ENCODE measurements at places on chromosomes 11 and 22. TPM values are rescaled to one million over a fixed set of nuclear protein-coding genes. Genes with fewer than 3 reads are reported as not detected.

GRCh38 chr22:50117168-50117762, 27.5 kb downstream of the MOV10L1 start:
- H3K4me1 ChIP-seq: peaks cover 1% of the 10 kb centered on the region
- no peaks in the 10 kb centered on the region for H3K36me3 ChIP-seq
- no peak overlapping the region for H3K4me3 ChIP-seq
- peaks cover 49% of the 10 kb centered on the region for H3K27me3 ChIP-seq
- H3K27ac ChIP-seq: no peak overlapping the region

GRCh38 chr11:76233196-76233921, 27.1 kb upstream of the WNT11 start:
- peaks cover 21% of the 10 kb centered on the region for H3K4me1 ChIP-seq
- no peaks in the 10 kb centered on the region for H3K36me3 ChIP-seq
- no peak for DNase-seq
- no peaks in the 10 kb centered on the region for H3K27me3 ChIP-seq
- H3K4me3 ChIP-seq: no peak overlapping the region

- peaks cover 9% of the 10 kb centered on the region for H3K4me1 ChIP-seq
- H3K27ac ChIP-seq: no peak overlapping the region
- no peak for DNase-seq
- H3K27me3 ChIP-seq: no peaks in the 10 kb centered on the region
- no peaks in the 10 kb centered on the region for H3K36me3 ChIP-seq
- no peak overlapping the region for H3K4me3 ChIP-seq
Measured at GRCh38 chr11:74282421-74282820, 29.0 kb downstream of the P4HA3 start.

- H3K36me3 ChIP-seq: no peaks in the 10 kb centered on the region
- H3K27ac ChIP-seq: no peak overlapping the region
- no peaks in the 10 kb centered on the region for H3K27me3 ChIP-seq
- no peak overlapping the region for H3K4me3 ChIP-seq
Measured at GRCh38 chr22:26394777-26395176, 34.3 kb upstream of the ASPHD2 start.

DNA sequence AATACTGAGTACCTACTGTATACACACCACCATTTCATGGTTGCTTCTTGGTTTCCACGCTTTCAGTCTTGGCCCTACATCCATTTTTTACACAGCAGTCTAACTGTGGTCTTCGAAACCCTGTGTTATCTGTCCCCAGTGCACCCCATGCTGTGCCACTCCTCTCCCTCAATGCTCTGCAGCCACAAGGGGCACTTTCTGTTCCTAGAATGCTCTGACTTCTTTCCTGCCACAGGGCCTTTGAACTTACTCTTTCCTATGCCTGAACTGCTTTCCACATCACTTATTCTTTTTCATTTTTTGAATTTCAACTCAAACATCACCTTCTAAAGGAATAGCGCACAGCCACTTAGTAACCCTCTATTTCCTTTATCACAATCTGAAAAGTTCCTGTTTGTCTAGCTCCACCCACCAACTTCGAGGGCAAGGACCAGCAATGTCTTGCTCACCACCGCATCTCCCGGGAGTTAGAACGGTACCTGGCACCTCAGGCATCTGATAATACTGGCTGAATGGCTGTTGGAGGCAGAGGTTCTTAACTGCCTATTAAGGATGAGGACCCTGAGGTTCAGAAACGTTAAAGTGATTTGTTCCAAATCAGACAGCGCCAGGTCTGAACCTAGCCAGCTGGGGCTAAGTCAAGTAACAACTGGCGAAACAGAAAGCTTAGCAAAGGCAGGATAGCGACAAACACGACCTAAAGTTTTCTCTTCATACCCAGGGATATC, 568 bp downstream of the ALG8 start:
- H3K4me1 ChIP-seq: peaks cover 8% of the 10 kb centered on the region
- H3K27ac ChIP-seq: peak overlapping the region; percentile 63

GRCh38 chr11:124751391-124751740, 689 bp downstream of the VSIG2 start:
- no peaks in the 10 kb centered on the region for H3K27me3 ChIP-seq
- H3K4me1 ChIP-seq: no peaks in the 10 kb centered on the region
- H3K36me3 ChIP-seq: no peaks in the 10 kb centered on the region
- DNase-seq: no peak
- H3K27ac ChIP-seq: no peak overlapping the region

GRCh38 chr22:40791241-40791640, 27.9 kb downstream of the SLC25A17 start:
- no peaks in the 10 kb centered on the region for H3K27me3 ChIP-seq
- peaks cover 27% of the 10 kb centered on the region for H3K36me3 ChIP-seq
- DNase-seq: no peak
- no peaks in the 10 kb centered on the region for H3K4me1 ChIP-seq
- H3K4me3 ChIP-seq: no peak overlapping the region

DNA sequence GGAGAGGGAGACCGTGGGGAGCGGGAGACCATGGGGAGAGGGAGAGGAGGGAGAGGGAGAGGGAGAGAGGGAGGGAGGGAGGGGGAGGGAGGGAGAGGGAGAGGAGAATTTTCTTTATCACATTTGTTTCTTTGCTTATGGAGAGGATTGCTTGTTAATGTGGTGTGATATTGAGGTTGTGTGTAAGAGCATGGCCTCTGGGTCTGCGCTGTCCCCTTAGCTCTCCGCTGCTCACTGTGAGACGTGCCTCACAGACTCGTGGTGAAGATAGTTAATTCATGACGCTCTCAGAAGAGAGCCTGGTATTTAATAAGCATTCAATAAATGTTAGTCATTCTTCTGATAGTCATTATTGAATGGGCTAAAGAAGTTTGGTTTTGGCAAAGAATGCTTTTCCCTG, 26.2 kb downstream of the PPFIA1 start:
- no peak overlapping the region for H3K27ac ChIP-seq
- no peak for DNase-seq
- no peaks in the 10 kb centered on the region for H3K27me3 ChIP-seq
- H3K4me3 ChIP-seq: no peak overlapping the region
- no peaks in the 10 kb centered on the region for H3K4me1 ChIP-seq

DNA sequence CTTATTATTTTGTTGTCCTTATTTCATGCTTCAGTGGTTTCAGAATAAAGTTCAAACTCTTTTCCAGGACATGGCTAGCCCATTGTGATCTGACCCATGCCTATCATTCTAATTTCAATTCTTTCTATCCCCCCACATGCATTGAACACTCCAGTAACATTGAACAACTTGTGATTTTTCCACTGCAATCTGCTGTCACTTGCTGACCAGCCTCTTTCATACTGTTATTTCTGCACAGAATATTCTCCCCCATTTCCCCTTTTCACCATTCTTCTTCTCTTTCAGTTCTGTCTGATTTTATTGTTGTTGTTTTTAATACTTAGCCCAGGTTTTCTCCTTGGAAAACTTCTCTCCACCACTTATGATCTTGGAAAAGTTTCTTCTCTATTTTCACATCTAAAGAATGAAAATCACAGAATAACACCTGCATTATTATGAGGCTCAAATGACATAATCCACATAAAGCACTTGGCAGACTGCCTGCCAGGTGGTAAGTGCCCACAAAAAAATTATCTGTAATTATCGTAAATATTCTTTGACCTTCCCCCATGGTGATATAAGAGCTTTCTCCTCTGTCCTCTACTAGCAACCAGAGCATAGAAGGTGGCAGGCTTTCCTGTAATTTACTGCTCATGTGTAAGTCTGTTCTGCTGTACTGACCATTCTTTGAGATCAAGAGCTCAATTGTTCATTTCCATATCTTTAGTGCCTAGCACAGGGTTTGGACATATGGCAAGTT, 51.9 kb upstream of the EED start:
- H3K27ac ChIP-seq: no peak overlapping the region
- no peaks in the 10 kb centered on the region for H3K27me3 ChIP-seq
- DNase-seq: no peak

DNA sequence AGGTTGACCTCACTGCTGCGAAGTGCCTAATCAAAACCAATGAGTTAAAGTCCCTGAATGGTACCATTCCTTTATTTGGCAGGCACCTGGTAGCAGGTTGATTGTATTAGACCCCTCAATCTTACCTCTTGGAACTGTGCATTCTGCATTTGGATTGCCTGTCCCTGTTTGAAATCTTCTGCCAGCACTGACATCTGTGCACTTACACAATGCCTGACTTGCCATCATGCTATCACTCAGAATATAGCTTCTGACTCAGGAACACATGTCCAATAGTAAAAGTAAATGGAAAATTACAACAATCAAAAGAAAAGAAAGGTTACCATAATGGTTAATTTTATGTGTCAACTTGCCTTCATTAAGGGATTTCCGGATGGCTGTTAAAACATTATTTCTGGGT, 366.0 kb upstream of the PDGFD start:
- H3K4me1 ChIP-seq: no peaks in the 10 kb centered on the region
- no peak for DNase-seq
- no peaks in the 10 kb centered on the region for H3K27me3 ChIP-seq

DNA sequence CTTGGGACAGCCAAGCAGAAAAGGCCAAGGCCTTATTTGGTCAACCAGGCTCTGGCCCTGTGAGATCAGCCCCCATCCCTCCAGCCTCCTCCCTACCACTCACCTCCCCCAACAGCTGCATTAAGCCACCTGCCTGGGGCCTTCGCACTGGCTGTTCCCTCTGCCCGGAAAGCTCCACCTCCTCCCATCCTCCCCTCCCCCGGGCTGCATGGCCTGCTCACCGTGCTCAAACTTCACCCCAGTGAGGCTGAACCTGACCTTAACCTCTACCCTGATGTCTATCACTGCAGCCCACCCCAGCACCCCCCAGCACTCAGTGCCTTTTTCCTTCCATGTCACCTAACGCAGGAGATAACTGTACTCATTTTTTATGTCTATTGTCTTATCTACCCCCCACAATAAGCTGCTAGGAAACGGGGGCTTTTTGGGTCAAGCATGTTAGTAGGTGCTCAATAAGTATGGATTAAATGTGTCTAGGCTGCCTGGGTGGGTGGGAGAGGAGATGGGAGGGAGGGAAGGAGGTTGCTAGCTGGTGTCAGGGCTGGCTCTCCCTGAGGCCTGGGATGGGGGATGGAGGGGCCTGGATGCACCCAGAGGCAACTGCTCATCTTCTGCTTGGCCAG, 912 bp downstream of the PTPRCAP start:
- peak overlapping the region; percentile 60 for H3K4me3 ChIP-seq
- peaks cover 90% of the 10 kb centered on the region for H3K4me1 ChIP-seq
- no peaks in the 10 kb centered on the region for H3K27me3 ChIP-seq
- H3K27ac ChIP-seq: peak overlapping the region; percentile 50

- DNase-seq: no peak
- H3K4me1 ChIP-seq: no peaks in the 10 kb centered on the region
- H3K4me3 ChIP-seq: no peak overlapping the region
- no peaks in the 10 kb centered on the region for H3K36me3 ChIP-seq
- no peak overlapping the region for H3K27ac ChIP-seq
Measured at GRCh38 chr22:44828193-44828592, 75.8 kb downstream of the ARHGAP8 start.

Gene RIMBP3C
- 2.8 TPM for total RNA-seq

Gene C11orf91
- total RNA-seq: not detected

Gene ALDH3B1
- total RNA-seq: 0.25 TPM

Gene SPON1
- total RNA-seq: 28.8 TPM

Gene HPX
- 2.5 TPM for total RNA-seq

Gene CRYBB1
- total RNA-seq: not detected

Gene MUC6
- 0.23 TPM for total RNA-seq

Gene SCN4B
- total RNA-seq: not detected

Measured in T-cell (primary cell).